Left lung (tissue), 14 donors: ENCODE measurements at places on chromosomes 4 and X. TPM values are rescaled to one million over a fixed set of nuclear protein-coding genes. Genes with fewer than 3 reads are reported as not detected.

Gene MAGEB2
- total RNA-seq: not detected

DNA sequence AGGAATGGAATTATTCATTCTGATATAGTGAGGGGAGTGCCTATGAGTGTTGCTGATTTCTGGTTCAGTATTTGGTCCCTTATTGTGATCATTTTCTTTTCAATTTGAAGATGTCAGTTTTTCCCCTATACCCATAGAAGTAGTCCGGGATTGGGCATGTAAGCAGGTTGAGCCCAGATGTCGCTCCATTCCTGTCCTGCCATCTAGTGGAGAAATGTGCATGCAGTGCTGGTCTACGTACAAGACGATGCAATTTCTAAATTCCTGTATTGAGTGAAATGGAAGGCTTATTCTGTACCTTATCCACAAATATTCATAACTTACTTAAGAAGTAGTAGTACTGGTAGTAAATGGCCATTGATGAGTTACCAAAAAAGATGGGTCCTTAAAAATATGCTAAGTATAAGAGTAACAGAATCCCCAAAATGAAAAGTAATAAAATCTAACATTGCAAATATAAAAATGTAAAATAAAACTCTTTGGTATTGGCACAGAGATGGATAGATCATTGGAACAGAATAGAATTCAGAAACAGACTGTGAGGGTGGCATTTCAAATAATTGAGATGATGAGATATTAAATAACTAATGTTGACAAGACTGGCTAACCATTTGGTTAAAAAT is 60.9 kb downstream of the UGT8 start:
- H3K27me3 ChIP-seq: no peaks in the 10 kb centered on the region
- no peak overlapping the region for H3K4me3 ChIP-seq
- H3K27ac ChIP-seq: no peak overlapping the region
- no peaks in the 10 kb centered on the region for H3K36me3 ChIP-seq
- DNase-seq: peak; percentile 69
- H3K4me1 ChIP-seq: no peaks in the 10 kb centered on the region

DNA sequence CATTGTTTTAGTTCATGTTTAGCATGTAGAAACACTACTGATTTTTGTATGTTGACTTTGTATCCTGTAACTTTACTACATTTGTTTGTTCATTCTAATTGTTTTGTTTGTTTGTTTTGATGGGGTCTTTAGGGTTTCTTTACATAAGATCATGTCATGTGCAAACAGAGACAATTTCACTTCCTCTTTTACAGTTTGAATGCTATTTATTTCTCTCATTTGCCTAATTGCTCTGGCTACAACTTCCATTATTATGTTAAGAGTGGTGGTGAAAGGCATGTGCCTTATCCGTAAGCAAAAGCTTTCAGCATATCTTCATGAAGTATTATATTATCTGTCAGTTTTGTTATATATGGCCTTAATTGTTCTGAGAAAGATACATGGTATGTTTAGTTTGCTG is 571.1 kb downstream of the PCDH7 start:
- DNase-seq: no peak
- H3K36me3 ChIP-seq: no peaks in the 10 kb centered on the region
- H3K27ac ChIP-seq: no peak overlapping the region
- no peaks in the 10 kb centered on the region for H3K27me3 ChIP-seq

- H3K4me1 ChIP-seq: peaks cover 6% of the 10 kb centered on the region
- peak overlapping the region; percentile 5 for H3K27ac ChIP-seq
- H3K27me3 ChIP-seq: no peaks in the 10 kb centered on the region
- H3K4me3 ChIP-seq: no peak overlapping the region
- no peaks in the 10 kb centered on the region for H3K36me3 ChIP-seq
- DNase-seq: no peak
Measured at GRCh38 chr4:84870398-84871163, 95.9 kb downstream of the WDFY3 start.

- DNase-seq: no peak
- H3K36me3 ChIP-seq: no peaks in the 10 kb centered on the region
- no peaks in the 10 kb centered on the region for H3K27me3 ChIP-seq
- H3K4me1 ChIP-seq: no peaks in the 10 kb centered on the region
- no peak overlapping the region for H3K27ac ChIP-seq
Measured at GRCh38 chr4:55736605-55737183, 82.9 kb upstream of the EXOC1L start.

DNA sequence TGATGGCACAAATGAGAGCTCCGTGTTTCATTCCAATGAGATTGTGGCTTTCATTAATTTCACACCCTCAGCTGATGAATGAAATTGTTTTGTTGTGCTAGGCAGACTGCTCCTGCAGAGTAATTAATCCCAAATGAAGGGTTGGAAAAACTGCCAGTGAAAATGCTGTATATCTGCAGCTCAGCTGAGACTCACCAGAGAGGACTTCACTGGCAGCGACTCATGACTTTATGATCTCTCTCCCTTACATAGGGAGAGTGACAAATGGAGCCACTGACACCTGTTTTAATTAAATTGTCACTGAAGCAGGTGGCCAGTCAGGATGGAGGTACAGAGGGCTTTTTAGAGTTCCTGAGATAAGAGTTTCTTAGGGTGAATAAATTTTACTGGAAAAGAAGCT is 24.8 kb downstream of the GRXCR1 start:
- H3K4me3 ChIP-seq: no peak overlapping the region
- no peaks in the 10 kb centered on the region for H3K36me3 ChIP-seq
- H3K27me3 ChIP-seq: no peaks in the 10 kb centered on the region
- no peak overlapping the region for H3K27ac ChIP-seq
- DNase-seq: no peak

DNA sequence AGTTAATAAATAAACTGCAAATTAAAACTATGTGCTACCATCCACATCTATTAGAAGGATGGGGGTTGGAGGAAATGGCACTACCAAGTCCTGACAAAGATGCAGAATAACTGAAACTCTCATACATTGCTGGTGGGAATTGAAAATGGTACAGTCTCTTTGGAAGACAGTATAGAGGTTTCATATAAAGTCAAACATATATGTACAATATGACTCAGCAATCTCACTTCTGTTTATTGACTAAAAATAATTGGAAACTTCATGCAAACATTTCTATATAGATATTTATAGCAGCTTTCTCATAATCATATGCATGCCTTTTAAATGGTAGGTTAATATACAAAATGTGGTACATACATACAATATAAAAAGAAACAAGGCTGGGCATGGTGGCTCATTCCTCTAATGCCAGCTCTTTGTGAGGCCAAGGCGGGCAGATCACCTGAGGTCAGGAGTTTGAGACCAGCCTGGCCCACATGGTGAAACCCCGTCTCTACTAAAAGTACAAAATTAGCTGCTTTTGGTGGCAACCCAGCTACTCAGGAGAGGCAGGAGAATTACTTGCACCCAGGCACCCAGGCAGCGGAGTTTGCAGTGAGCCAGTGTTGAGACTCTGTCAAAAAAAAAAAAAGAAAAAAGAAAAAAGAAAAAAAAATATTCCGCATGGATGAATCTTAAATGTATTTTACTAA is 225.0 kb upstream of the CXXC4 start:
- H3K27ac ChIP-seq: no peak overlapping the region
- no peaks in the 10 kb centered on the region for H3K4me1 ChIP-seq
- no peak overlapping the region for H3K4me3 ChIP-seq
- H3K27me3 ChIP-seq: no peaks in the 10 kb centered on the region
- H3K36me3 ChIP-seq: no peaks in the 10 kb centered on the region

GRCh38 chr4:134702374-134702773 is 500.8 kb upstream of the PABPC4L start:
- H3K4me3 ChIP-seq: no peak overlapping the region
- no peaks in the 10 kb centered on the region for H3K4me1 ChIP-seq
- no peaks in the 10 kb centered on the region for H3K27me3 ChIP-seq
- no peaks in the 10 kb centered on the region for H3K36me3 ChIP-seq
- no peak overlapping the region for H3K27ac ChIP-seq

Gene RBM47
- 83.5 TPM for total RNA-seq

Gene ASB5
- total RNA-seq: not detected

GRCh38 chr4:7415927-7416686 is 18.6 kb downstream of the PSAPL1 start:
- H3K27me3 ChIP-seq: peaks cover 23% of the 10 kb centered on the region
- H3K36me3 ChIP-seq: no peaks in the 10 kb centered on the region
- H3K4me3 ChIP-seq: no peak overlapping the region
- no peak for DNase-seq
- H3K4me1 ChIP-seq: no peaks in the 10 kb centered on the region

Gene TMSB15A
- total RNA-seq: 4.1 TPM

- H3K4me3 ChIP-seq: no peak overlapping the region
- no peaks in the 10 kb centered on the region for H3K4me1 ChIP-seq
- no peak overlapping the region for H3K27ac ChIP-seq
Measured at GRCh38 chr4:148842843-148843242, 400.6 kb upstream of the NR3C2 start.

- H3K27ac ChIP-seq: no peak overlapping the region
- no peaks in the 10 kb centered on the region for H3K4me1 ChIP-seq
- H3K36me3 ChIP-seq: no peaks in the 10 kb centered on the region
- no peak for DNase-seq
- no peaks in the 10 kb centered on the region for H3K27me3 ChIP-seq
- H3K4me3 ChIP-seq: no peak overlapping the region
Measured at GRCh38 chr4:152187693-152188092, 348.2 kb downstream of the FBXW7 start.

DNA sequence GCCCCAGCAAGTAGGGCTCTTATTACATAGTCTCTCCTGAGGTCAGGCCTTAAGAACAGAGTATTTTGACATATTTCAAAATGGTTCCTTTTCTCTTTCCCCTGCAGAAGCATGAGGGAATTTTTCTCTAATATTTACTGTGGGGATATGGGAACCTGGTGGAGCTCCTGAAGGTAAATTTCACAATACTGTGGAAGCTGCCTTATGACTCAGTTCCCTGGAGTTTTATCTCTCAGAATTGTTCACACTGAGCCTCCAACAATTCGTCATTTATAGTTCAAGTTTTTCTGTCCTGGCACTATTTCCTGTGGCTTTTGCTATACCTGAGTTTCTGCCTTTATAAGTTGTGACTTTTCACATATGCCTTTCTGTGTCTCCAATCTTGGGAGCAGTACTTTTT is 607.2 kb upstream of the NDST4 start:
- no peaks in the 10 kb centered on the region for H3K36me3 ChIP-seq
- no peaks in the 10 kb centered on the region for H3K4me1 ChIP-seq
- no peak overlapping the region for H3K4me3 ChIP-seq

DNA sequence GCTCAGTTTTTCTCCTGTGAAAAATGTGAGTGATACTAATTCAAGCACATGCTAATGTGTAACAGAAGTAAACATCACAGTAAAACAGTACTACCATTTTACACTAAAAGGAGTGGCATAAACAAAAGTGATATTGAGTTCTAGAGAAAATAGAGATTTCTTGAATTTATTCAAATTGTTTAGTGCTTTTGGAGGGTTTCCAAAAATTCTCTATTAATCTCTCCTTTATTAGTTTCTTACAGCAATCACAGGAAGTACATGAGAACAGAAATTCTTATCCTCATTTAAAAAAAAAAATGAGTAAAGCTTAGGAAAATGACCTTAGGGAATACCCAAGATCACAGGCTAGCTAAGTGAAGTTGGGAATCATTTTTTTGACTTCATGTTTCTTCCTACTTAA is 459.7 kb upstream of the GALNTL6 start:
- H3K27me3 ChIP-seq: no peaks in the 10 kb centered on the region
- H3K36me3 ChIP-seq: no peaks in the 10 kb centered on the region
- no peaks in the 10 kb centered on the region for H3K4me1 ChIP-seq
- no peak for DNase-seq
- no peak overlapping the region for H3K4me3 ChIP-seq

Gene SPANXN3
- total RNA-seq: not detected

Gene DCAF4L1
- total RNA-seq: 0.15 TPM

DNA sequence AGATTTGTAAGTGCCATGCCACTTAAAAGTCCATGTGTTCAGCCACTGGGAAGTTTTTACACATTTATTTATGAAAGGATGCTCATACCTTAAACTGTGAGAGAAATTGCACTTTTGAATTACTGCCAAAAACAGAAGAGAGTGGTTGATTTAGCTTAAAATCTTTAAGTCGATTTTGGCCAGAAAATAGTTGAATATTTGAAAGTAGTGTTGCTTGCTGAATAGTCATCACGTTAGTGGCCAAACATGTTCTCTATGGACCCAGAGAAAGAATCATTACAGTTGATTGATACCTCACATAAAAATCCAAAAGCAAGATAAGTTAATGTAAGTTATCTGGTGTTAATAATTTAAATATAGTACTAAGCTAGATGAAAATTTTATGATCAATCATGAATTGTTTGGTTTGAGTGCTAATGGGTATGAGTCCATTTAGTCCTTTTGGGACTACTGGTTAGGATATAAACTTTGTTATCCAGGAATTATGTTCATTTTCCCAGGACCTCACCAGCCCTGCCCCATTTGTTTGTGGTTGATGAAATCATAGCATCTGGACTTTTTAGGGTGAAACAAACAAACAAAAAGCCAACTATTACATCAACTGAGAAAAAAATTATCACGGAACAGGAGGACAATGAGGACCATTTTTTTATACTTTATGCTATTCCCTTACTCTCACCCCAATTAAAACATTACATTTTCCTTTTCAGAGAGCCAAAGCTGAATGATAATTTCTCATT is 6.3 kb downstream of the GIMD1 start:
- no peaks in the 10 kb centered on the region for H3K27me3 ChIP-seq
- H3K36me3 ChIP-seq: no peaks in the 10 kb centered on the region
- H3K4me1 ChIP-seq: peaks cover 3% of the 10 kb centered on the region
- DNase-seq: no peak
- no peak overlapping the region for H3K27ac ChIP-seq

Gene TLR1
- 59.8 TPM for total RNA-seq

DNA sequence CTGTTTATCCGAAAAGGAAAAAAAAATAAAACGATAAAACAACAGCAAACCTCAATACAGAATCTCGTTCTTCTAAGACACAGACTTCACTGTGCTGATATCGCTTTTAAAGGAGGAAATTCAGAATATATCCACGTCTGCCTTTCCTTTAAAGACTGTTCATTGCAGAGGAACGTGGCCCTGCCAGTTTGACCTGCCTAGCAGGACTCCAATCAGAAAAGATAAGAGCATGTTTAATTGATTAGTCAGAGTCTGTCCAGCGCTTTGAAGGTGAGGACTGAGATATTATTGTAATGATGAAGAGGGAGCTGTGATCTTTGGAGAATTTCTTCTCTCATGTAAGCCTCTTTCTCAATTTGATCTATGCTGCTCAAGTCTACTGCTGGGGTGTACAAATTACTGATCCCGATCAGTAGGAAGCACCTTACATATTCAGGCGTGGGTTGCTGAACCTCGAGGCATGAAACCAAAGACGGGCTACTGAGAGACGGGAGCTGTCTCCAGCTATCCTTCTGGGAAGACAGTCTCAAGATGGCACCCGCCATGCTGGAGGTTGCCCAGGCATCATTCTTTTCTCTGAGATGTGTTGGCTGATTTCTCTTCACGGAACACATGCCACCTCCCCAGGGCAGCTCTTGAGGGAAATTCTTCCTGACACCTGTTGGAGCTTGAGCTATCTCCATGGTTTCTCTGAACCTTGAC is 146.1 kb downstream of the SHOX start:
- H3K36me3 ChIP-seq: no peaks in the 10 kb centered on the region
- no peaks in the 10 kb centered on the region for H3K4me1 ChIP-seq
- no peak overlapping the region for H3K4me3 ChIP-seq
- H3K27me3 ChIP-seq: no peaks in the 10 kb centered on the region

GRCh38 chrX:148333989-148334388 is 166.4 kb upstream of the AFF2 start:
- no peak for DNase-seq
- H3K27me3 ChIP-seq: no peaks in the 10 kb centered on the region
- no peaks in the 10 kb centered on the region for H3K4me1 ChIP-seq
- no peaks in the 10 kb centered on the region for H3K36me3 ChIP-seq
- no peak overlapping the region for H3K4me3 ChIP-seq

- no peaks in the 10 kb centered on the region for H3K36me3 ChIP-seq
- H3K4me3 ChIP-seq: no peak overlapping the region
- no peaks in the 10 kb centered on the region for H3K4me1 ChIP-seq
- no peak overlapping the region for H3K27ac ChIP-seq
- peak; percentile 15 for DNase-seq
Measured at GRCh38 chr4:111546881-111547280, 598.4 kb upstream of the FAM241A start.
